Upper lobe of right lung (tissue), 1 donor: ENCODE measurements at places on chromosomes 7 and 10. TPM values are rescaled to one million over a fixed set of nuclear protein-coding genes. Genes with fewer than 3 reads are reported as not detected.

MMD2 gene
- not detected for total RNA-seq

TUBAL3 gene
- not detected for total RNA-seq

CLCN1 gene
- total RNA-seq, result not detected

GRM8 gene
- not detected for total RNA-seq

SPDYE1 gene
- total RNA-seq, result not detected
